IPS DF 6.9 (cell line): ENCODE measurements at places on chromosomes 2 and 18.

GRCh38 chr2:39571111-39571731 is 94.5 kb upstream of the TMEM178A start:
- DNase-seq = no peak

- no peak for DNase-seq
Measured at GRCh38 chr2:763766-764525, 86.7 kb upstream of the TMEM18 start.

DNA sequence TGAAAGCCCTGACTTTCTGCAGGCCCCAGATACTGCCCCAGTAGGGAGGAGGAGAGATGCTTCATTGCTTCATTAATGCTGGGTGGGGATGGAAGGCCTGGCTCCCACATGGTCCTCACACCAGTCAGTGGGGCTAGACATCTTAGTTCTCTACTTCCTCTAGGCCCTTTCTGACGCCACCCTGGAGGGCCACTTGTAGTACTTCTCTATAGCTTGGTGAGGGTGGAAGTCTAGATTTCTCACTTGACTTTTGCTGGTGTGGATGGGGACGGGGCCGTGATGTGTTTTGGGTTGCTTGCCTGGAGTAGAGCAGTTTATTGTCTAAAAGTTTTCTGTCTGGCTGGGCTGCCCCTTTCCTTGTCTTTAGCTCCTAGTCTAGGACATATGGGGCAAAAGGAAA is 18.7 kb downstream of the MERTK start:
- no peak for DNase-seq

DNA sequence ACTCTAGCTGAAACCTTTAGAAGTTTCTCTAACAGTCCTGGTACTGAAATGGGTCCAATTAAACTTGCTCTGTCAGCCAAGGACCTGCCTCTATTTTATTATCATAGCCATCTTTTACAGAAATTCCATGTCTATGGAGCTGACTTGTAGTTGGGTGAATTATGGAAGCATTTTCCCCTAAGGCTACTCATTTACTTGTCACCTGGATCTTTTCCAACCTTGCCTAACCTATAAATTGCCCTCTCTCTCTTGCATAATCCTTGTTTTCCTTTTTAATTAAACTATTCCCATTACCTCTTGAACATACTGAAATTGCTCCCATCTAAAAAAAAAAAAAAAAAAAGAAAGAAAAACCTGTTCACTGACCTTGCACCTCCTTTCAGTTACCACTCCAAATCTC is 74.6 kb upstream of the DOK6 start:
- no peak for DNase-seq
